Activated CD8-positive, alpha-beta memory T cell treated with anti-CD3 and anti-CD28 coated beads for 48 hours (primary cell): ENCODE measurements at places on chromosomes 7 and 10.

DNA sequence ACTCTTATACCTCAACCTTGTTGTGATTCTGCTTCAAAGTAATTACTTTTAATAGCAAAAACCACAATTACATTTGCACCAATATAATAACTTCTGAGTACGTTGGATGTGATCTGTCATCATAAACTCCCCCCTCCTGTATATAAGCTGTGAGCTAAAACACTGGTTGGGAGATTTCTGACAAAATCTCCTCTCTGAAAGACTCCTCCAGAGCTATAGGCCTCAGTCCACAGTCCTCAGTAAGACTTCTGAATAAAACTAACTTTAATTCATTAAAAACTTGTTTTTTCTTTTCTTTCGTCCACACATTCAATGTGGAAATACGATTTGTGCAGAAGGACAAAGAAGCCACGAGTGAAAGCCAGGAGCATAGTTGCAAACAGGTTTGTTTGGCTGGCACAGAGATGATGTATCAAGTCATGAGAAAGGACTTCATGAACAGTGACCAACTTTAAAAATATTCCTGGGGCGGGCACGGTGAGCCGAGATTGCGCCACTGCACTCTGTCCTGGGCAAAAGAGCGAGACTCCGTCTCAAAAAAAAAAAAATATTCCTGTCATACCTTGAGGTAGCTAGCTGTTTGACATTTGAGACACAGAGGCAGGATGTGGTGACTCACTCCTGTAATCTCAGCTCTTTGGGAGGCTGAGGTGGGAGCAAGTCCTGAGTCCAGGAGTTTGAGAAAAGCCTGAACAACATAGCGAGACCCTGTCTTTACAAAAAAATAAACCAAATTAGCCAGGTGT is 91.1 kb upstream of the ARHGAP21 start:
- DNase-seq: no peak

- no peak for DNase-seq
These were observed 8.7 kb upstream of the MYL7 start for GRCh38 chr7:44149571-44150465.

- DNase-seq: no peak
These were observed 146.6 kb downstream of the REEP3 start for GRCh38 chr10:63667596-63668480.

- DNase-seq: no peak
These were observed 187.3 kb downstream of the CXCL12 start for GRCh38 chr10:44197646-44198045.

- DNase-seq: no peak
These were observed 104.4 kb upstream of the C1GALT1 start for GRCh38 chr7:7077945-7078344.

DNA sequence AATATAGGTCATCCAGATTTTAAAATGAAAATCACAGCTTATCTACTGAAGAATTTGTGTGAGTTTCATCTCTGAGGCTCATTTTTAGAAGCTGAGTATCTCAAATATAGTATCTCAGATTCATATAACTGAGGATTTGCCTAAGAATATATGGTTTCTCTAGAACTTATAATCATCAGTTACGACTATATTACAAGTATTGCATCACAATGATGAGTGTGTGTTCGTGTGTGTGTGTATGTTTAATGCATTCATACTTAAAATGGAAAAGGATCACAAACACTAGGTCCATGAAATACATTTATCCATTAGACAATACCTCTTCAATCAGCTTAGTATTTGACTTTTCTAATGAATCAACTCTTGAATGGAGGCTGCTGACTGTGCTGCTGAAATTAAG is 21.3 kb downstream of the RUFY2 start:
- no peak for DNase-seq

GRCh38 chr10:5944389-5945189 is 32.8 kb downstream of the IL15RA start:
- no peak for DNase-seq

DNA sequence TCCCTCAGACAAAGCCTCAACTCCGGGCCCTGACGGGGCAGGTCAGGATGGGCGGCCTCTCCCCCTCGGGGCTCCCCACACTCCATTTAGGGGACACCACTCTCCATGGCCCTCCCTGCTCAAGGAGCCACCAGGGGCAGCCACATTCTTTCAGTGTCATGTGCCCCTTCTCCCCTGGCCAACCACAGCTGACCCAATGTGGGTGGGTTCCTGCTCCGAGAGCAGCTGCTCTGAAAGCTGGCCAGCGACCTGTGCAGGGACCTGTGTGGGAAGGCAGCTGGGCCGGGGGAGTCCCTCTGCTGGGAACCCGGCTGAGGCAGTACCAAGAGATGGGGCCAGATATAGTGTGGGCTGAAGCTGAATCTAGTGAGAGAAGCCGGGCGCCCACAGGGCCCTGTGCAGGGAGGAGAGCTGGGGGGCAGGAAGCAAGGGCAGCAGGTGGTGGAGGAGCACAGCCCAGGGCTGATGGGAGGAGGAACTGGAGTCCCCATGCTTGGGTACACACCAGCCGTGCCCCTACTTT is 40.6 kb upstream of the NPFFR1 start:
- no peak for DNase-seq

DNA sequence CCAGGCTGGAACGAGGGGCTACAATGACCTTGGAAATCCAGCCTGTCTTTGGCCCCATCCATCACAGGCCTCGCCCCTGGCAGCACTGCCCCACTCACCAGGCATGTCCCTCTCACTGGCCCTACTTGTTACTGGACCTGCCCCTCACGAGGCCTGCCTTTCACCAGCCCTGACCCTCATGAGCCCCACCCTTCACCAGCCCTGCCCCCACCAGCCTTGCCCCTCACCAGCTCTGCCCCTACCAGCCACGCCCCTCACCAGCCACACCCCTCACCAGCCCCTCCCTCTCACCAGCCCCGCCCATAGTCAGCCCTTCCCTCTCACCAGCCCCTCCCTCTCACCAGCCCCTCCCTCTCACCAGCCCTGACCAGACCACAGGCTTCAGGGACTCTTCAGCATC is 57.8 kb downstream of the COL26A1 start:
- no peak for DNase-seq

DNA sequence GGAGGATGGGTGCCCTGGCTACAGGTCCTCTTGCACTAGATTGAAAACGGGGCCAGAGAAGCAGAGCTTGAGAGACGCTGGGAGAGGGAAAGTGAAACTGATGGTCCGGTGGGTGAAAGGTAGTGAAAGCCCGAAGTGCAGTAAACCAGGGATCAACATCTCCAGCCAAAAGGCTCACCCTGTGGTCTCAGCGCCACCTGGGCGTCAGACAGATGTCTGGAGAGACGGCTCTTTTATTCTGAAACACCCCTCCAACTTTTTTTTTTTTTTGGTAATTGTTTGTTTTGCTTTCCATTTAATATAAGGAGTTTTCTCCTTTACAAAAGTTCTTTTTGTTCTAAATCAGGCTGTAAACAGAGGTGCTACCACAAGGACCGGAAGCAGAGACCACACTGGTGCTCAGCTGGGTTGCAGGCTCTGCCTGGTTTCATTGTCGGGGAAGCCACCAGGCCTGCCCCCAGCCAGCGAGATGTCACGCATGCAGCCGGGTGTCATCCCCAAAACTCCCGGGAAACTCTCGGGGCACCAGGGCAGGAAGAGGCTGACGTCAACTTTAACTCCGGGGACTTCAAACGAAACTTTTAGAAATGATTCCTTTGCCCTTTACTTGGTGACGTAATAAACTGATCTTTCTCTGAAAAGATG is 11.2 kb downstream of the IL2RA start:
- DNase-seq: no peak

DNA sequence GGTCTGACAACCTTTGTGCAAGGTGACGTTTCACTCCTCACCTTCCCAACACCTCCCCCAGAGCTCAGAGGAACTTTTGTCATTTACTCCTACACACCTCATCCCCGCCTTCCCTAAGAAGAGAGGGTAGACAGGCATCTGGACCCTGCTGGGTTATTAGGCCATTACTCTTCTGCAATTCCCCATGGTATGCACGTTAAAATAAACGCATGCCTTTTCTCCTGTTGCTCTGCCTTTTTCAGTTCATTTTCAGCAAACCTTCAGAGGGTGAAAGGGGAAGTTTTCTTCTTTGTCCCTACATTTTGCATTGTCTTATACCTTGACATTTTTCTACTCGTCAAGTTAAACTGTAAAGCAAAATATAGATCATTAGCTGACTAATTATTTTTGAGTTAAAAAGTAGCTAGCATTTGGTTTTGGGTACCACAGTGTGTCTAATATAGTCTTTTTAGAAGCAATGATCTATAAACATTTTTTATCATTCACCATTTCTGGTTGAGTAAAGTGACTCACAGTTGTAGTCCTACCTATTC is 10.5 kb upstream of the EDRF1 start:
- DNase-seq: no peak

GRCh38 chr10:132237871-132238270 is 51.1 kb downstream of the DPYSL4 start:
- no peak for DNase-seq

- no peak for DNase-seq
These were observed 588.2 kb upstream of the KCND2 start for GRCh38 chr7:119684763-119685162.

GRCh38 chr10:79410315-79411094 is 34.9 kb downstream of the ZCCHC24 start:
- no peak for DNase-seq

- DNase-seq: no peak
These were observed 408.6 kb upstream of the PFKP start for GRCh38 chr10:2658780-2659179.
